ENCODE measurements at places on chromosomes 1 and 21.

- DNase-seq: no peak
Measured at GRCh38 chr1:17617787-17618557, 78.5 kb downstream of the ARHGEF10L start.

- DNase-seq: no peak
Measured at GRCh38 chr1:111665497-111665896, 45.9 kb downstream of the RAP1A start.

DNA sequence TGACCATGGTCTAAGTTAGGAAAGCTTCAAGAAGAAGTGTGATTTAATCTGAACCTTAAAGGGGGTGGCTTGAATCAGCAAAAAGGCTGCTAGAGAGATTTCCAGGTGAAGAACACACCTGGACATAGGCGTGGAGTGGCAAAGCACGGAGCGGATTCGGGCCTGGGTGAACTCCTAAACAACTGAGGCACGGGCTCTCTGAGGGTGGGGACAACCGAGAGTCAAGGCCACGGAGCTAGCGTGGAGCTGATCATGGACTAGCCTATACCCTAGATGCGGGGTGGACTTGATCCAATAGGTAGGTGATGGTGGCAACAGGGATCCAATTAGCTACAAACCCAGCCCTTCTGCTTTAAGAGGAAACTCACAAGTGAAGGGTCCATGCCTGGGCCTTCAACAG lies 27.8 kb downstream of the SYT2 start:
- DNase-seq: no peak

DNA sequence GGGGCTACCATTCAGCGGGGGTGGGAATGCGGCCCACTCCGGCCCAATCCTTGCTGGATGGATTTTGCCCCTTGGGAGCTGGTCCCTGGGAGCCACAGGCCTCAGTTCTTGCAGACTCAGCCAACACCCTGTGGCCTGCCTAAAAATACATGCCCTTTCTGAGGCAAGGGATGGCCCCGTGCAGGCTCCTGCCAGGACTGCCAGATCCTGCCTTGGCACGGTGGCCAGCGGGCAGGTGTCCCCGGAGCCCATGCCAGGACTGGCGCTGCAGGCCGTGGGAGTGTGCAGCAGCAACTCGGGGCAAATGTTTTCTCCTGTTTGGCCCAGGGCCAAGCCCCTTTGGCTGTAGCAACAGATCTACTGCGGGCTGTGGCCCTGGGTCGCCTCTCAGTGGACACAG lies 1.6 kb upstream of the PANK4 start:
- DNase-seq: no peak
